Fibroblast of skin of right quadriceps (primary cell): ENCODE measurements at places on chromosomes 16 and 17.

- peak; percentile 29 for DNase-seq
These were observed 21.8 kb downstream of the DRC3 start for GRCh38 chr17:17994271-17995069.

DNA sequence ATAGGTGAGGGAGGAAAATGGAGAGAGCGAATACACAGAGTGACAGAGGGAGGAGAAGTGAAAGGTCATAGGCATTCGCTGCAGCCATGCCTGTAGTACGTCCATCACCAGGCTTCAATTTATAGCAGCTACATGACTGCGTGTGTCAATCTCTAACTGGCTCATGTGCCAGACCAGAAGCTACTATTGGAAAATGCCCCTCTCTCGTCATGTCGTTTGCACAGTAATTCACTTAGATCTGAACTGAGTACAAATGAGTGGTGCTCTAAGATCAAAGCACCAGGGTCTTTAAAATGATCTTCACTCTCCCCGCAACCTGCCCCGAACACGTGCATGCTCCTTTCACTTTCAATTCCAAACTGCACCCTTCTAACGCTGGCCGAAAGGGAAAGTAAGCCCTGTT lies 51.3 kb downstream of the ADCY9 start:
- no peak for DNase-seq

- no peak for DNase-seq
These were observed 1.4 kb upstream of the SLC5A11 start for GRCh38 chr16:24844101-24845030.

GRCh38 chr17:66330646-66331037 lies 28.2 kb downstream of the PRKCA start:
- peak; percentile 35 for DNase-seq

DNA sequence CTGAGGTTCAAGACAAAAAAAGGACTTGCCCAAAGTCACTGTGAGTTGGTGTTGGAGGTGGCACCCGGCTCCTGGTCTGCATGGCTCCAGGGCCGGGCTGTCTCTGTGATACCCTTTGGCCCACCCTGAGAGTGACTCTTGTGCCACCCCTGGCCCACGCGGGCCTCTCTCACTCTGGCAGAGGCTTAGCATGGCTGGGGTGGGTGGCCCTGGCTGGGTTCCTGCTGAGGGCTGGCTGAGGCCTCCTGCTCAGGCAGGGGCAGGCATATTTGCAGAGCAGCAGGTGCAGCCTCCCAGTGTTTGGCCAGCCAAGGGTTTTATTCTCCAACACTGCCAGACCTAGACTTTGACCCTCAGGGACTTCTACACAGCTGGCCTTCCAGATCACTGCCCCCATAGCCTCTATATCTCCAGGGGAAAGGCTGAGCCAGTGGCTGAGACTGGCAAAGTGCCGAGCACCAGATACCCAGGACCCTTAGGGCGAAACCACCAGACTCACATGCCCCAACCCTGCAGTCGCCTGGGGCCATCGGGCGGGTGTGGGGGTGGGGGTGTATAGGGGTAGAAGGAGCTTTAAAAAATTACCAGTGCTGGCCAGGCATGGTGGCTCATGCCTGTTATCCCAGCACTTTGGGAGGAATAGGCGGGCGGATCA lies 21.5 kb upstream of the ADGRG1 start:
- no peak for DNase-seq

DNA sequence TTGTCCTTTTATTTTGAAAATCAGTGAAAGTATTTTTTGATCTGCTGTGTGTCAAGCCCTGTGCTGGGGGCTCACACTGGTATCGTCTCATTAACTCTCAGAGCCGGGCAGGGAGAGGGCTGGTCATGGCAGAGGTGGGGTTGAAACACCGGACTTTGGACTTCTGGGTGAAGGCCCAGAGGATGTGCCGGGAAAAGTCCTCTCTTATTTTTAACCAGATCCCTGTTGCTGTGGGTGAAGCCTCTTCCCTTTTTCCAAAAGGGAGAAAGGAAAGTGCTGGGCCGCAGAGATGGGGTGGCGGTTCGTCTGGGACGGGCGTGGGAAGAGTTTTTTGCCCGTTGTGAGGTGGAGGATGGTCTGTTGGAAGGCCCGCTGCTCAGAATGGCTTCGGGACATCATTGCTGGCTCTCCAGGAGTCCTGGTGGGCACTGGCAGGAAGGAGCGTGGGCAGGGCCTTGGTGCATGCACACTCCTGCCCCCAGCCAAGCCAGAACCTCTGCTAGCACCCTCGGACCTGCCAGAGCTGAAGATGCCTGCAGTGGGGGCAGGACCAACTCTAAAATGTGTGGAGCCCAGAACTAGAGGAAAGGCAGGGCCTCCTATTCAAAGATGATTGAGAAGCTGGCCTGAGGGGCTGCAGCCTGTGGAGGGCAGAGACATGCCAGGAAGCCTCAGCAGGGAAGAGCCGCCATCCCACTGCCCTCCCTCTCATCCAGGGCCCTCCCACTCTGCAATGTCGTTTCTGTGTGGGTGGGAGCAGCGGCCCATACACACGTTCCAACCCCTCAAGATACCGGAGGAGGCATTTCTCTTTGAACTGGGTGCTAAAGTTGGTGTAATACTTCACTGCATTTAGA lies 213.2 kb downstream of the CCDC182 start:
- no peak for DNase-seq

DNA sequence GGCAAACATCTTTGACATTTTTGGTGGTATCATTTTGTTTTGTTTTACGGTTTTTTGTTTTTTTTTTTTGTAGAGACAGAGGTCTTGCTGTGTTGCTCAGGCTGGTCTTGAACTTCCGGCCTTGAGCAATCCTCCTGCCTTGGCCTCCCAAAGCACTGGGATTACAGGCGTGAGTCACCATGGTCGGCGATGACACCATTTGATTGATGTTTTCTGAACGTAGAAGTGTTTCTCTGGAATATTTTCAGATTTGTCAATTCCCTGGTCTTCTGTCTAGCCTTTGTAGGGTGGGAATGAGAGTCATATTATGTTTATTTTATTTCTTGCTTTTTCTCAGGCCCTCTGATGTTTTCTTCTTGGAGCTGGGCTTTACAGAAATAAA lies 32.2 kb upstream of the BRD7 start:
- no peak for DNase-seq

GRCh38 chr17:1347589-1348323 lies 52.3 kb downstream of the YWHAE start:
- no peak for DNase-seq

GRCh38 chr16:10598157-10598556 lies 17.8 kb upstream of the EMP2 start:
- no peak for DNase-seq

DNA sequence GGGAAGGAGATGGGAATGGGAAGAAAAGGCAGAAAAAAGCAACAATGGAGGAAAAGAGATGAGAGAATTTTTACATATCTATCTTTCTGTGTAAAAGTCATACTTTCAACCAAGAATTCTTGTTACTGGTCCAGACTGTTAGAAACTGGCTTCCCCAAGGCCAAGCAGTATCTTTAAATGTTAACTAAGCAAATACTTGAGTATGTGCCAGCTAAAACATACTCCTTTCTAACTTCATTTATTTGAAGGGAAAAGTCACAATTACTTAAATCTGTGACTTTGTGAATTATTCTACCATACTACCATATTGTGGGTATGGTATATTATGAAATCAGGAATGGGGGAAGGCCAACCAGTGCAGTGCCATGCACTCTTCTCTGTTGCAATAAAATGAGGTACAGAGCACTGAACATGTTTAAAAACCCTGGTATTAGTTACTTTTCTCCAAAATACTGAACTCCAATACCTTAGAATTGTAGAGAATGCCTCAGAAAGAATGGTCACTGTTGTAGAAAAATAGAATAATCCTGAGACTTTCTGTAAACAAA lies 92.3 kb upstream of the C17orf78 start:
- no peak for DNase-seq

DNA sequence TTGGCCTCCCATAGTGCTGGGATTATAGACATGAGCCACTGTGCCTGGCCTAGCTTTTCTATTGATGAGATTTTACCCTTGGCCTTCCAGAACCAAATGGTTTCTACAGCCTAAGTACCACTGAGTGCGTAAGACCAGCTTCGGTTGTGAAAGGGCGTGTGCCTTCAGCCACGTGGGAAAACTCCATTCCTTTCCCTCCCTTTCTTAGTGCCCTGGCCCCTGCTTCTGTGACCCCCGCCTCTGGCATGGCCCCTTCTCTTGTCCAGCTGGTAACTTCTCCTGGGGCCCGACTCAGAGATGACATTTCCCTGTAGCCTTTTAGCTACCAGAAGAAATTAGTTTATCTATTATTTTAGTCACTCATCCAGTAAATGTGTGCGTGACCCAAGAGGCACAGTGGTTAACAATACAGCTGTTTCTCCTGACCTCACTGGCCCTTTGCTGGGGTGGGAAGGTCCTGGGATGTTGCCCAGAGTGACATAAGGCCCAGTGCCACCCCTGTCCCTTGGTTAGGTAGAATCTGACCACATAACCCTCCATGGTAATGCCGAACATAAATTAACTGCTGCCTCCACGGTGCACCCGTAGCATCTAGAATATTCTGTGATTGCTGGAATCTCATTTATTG lies 97.3 kb downstream of the PLCG2 start:
- no peak for DNase-seq
